ENCODE measurements at places on chromosomes 2 and 18.
A peak's percentile ranks its signal among the peaks of the same experiment; 100 is the strongest.

GRCh38 chr2:42959234-42960001 is 167.0 kb upstream of the HAAO start:
- peak; percentile 91 for DNase-seq

- DNase-seq, result peak; percentile 68
Observed at GRCh38 chr18:9741793-9742523, 33.9 kb downstream of the RAB31 start.

DNA sequence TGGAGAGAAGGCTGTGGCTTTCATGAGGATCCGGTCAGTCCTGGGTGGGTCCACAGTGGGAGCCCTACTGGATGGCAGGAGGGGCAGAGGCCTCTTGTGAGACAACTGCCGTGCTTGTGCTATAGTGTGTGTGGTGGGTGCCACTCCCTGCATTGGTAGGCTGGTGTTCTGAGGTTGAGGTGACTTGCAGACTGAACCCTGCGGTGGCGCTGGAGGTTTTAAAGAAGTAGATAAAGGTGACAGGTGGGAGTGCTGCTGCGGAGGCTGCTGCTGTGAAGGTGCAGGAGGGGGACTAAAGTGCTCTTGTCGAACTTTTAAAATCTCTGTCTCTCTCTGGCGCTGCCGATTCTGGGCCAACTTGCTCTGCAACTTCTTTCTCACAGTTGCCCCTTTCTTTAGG is 29.7 kb downstream of the INO80D start:
- DNase-seq, result no peak

- peak; percentile 25 for DNase-seq
Observed at GRCh38 chr2:239814861-239815601, 210.1 kb downstream of the NDUFA10 start.

GRCh38 chr2:102056079-102056581 is 64.4 kb downstream of the IL1R2 start:
- no peak for DNase-seq

DNA sequence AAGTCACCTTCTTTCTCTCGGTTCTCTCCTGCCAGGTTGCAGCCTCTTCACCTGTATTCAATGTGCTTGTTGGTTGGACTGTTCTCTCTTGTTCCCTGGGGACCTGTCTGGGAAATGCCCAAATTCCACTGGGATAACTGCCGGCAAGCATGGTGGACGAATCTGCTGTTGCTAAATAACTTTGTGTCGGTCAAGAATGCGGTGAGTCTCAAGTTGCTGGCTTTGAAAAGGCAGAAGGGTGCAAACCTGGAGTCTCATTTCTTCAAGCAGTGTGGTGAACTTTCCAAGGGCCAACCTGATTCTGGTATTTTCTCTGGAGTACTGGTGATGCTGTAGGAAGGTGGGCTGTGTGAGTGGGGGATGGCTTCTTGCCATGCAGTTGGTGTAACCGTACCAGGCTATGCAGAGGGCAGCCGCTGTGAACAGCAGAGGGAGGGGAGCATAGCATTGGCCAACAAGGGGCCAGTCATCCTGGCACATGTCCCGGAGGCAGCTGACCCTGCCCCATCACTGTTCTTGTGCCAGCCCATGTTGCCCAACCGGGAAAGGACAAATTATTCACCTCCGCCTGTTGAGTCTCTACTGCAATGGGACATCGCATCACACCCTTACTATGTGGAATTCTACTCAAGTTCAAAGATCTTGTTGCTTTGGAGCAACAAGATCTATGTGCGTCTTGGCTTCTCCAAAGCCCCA is 88.1 kb upstream of the SEC11C start:
- peak; percentile 24 for DNase-seq

- no peak for DNase-seq
Observed at GRCh38 chr2:111178296-111178695, 57.6 kb downstream of the BCL2L11 start.

DNA sequence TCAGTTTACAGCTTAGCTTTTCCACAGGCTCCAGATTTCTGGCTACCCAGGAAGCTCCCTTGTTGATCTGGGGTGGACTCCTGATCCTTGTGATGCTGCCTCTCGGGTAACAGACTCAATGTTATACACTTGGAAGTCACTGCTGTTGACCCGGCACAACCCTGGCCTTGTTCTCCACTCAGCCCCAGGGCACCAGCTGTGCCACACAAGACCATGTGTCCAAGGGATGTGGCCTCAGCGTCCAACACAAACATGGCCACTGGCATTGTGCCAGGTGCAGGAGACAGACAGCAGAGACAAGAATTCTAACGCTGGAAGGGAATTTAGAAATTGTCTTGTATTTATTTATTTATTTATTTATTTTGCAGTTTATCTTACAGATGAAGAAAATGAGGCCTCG is 39.0 kb upstream of the PPP4R1 start:
- no peak for DNase-seq

DNA sequence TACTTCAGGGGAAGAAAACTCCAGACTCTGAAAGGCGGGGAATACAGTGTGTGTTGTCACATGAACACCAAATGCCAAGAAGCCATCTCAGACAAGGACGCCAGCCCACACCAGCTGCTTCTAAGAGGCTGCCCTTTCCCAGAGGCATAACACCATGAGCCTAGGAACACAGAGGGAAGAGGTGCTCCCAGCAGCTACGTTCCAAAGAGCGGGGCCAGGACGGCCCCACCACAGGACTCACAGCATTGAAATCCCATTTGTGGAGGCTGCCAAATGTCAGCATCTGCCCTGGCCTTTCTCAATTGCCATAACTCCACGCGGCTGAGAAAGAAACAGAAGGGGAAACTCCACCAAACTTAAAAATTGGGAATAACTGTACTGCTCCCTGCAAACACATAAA is 20.1 kb upstream of the ID2 start:
- DNase-seq, result peak; percentile 68

DNA sequence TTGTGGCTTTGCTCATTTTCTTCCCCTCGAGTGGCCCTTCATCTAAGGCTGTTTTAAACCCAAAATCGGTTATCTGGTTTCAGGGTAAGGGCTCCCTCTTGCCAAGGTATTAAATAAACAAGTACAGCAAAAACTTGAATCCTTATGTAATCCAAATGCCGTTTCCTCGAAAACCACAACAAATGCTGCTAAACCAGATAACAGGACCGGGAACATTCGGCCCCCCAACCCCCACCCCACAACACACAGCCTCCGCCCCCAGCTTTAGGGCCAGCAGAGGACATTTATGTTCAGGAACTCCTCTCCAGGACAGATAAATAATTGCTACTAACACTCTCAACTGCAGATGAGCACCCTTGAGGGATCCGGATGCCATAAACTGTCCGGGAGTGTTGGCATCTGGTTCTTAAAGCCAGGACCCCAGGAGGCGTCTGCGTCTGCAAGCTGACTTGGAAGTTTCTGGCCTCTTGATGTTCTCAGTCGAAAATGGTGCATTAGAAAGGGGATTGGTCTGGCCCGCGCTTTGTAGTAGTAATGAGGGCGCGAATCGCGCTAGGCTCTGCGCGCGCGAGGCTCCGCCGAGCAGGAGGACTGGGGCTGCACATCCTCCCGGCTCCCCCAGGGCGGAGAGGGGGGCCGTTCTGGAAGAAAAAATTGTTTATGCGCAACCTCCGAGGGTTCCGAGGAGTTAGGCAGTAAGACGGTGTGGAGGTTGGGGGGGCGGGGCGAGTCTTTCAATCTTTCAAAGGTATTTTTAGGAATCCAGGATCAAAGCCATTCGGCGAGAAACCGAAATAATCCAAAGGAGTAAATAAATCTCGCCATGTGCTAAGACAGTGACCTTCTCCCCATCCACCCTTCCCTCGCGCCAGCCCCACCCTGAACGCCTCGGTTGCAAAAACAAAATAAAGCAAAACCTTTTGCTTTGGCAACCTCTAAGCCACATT is 3.9 kb upstream of the ID2 start:
- DNase-seq, result peak; percentile 44

DNA sequence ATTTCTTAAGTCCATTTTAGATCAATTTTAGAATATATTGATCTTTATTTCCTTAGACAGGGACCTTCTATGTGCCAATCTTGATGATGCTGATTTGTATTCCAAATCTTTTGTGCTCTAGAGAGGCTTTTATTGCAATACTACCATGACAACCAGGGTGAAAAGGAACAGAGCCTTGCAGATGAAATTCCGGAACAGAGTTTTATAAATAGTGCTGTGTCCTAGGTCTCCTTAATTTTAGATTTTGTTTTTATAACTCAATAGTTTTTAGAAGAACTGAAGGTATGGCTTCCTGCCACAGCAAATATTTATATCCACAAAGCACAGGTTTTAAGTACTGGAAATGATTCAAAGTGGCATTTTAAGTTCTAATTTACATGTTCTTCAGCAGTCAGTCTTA is 160.2 kb downstream of the PMAIP1 start:
- no peak for DNase-seq

GRCh38 chr18:48098538-48098937 is 168.1 kb upstream of the SMAD2 start:
- no peak for DNase-seq

DNA sequence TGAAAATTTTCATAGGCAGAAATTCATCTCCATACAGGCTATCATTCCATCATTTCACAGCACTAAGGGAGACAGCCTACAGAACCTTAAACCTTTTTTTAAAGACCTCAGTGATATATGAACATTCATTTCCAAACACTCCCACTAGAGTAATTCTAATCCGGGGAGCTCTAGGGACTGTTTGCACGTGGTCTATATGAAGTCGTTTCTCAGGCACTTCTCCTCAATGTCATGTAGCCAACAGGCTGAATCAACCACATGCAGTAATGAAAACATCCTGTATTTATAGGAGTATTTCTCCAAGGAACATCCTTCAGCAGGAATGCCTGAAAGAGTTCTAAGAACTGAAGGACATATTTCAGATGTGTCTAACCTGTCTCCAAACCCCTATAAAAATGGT is 97.3 kb upstream of the CREB1 start:
- peak; percentile 72 for DNase-seq

- no peak for DNase-seq
Observed at GRCh38 chr2:62443886-62444285, 62.1 kb downstream of the TMEM17 start.

DNA sequence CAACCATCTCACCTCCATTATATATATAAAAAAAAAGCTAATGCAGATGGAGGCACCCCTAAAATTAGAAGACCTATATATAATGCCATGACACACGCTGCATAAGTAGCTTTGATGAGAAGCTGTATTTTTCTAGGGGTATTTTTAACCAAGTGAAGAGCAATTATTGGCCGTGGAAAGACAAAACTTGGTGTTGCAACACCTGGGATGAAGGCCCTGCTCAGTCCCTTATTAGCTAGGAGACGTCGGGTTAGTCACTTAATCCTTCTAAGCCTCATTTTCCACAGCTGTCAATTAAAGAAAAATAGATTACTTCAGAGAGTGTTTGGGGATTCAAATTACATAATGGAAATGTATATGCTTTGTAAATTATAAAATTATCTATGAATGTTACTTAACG is 63.0 kb downstream of the WDR75 start:
- no peak for DNase-seq

DNA sequence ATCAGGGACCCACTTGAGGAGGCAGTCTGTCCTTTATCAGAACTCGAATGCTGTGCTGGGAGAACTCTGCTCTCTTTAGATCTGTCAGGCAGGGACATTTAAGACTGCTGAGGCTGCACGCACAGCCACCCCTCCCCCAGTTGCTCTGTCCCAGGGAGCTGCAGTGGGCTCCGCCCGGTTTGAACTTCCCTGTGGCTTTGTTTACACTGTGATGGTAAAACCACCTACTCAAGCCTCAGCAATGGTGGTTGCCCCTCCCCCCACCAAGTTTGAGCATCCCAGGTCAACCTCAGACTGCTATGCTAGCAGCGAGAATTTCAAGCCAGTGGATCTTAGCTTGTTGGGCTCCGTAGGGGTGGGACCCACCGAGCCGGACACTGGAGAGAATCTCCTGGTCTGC is 11.8 kb upstream of the LHCGR start:
- no peak for DNase-seq

DNA sequence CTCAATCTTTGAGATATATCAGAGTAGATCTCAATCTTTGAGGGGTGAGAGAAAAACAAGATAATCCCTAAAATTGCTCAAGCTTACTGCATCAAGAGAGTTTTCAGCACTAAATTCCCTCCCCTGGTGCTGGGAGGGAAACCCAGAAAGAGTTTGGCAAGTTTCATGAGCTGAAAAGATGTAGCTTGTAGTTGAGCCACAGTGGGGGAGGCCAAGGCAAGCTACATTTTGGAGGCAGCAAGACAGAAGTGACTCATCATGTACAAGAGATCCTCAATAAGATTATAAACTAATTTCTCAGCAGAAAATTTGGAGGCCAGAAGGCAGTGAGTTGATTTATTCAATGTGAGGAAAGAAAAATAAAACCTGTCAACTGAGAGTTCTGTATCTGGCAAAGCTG is 308.2 kb downstream of the PIEZO2 start:
- no peak for DNase-seq

GRCh38 chr2:151707857-151708256 is 26.4 kb downstream of the NEB start:
- DNase-seq, result no peak

DNA sequence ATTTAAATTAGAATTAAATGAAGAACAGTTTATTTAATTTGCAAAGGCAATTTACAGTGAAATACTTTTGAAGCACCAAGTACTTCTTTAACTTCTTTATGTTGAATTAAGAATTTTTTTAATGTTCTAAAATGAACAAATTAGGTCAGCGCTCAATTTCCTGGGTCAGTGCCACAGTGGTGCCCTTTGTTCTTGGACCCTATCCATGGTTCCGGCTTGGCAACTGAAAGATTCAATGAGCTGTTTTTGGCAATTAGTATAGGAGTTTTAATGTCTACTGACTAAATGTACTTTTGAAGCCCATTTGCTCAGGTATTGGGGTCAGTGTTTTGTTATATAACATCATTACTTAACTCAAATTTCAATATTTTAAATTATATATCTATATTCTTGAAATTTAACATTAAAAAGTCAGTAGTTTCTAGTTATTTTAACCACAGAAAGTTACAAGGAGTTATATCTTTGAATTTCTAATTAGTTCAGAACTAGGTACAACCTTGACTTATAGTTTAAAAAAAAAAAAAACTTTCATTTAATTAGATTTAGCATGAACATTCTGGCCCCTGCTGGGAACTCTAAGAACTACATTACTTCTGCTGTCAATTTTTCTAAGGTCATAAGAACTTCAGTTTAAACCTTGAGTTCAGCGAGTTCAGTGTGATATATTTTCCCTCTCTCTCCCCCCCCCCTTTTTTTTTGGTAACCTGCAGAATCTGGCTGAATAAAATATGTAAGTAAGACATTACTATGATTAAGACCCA is 7.6 kb upstream of the MSTN start:
- DNase-seq, result peak; percentile 78

DNA sequence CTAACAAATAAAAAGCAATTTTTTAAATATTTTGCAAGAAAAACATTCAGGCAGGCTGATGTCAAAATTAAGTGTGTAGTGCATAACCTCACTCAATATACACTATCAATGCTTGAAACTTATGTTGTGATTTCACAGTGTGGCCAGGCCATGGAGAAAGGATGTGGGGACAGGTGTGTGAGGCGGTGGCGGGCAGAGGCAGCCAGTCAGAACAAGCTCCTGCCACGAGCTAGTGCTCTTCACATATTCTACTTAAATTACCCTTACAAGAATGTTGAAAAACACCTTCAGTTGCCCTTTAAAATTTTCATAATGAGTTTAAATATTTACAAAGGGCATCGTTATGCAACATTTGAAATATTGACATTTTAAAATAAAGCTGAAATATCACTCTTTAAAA is 43.2 kb downstream of the CYB5A start:
- no peak for DNase-seq

- no peak for DNase-seq
Observed at GRCh38 chr2:183219888-183220287, 95.6 kb downstream of the NUP35 start.

GRCh38 chr2:212448698-212449097 is 89.9 kb downstream of the ERBB4 start:
- DNase-seq, result no peak

- no peak for DNase-seq
Observed at GRCh38 chr2:99933894-99934650, 208.3 kb downstream of the AFF3 start.
